Fibroblast of gingiva (primary cell): ENCODE measurements at places on chromosomes 13 and 19.

DNA sequence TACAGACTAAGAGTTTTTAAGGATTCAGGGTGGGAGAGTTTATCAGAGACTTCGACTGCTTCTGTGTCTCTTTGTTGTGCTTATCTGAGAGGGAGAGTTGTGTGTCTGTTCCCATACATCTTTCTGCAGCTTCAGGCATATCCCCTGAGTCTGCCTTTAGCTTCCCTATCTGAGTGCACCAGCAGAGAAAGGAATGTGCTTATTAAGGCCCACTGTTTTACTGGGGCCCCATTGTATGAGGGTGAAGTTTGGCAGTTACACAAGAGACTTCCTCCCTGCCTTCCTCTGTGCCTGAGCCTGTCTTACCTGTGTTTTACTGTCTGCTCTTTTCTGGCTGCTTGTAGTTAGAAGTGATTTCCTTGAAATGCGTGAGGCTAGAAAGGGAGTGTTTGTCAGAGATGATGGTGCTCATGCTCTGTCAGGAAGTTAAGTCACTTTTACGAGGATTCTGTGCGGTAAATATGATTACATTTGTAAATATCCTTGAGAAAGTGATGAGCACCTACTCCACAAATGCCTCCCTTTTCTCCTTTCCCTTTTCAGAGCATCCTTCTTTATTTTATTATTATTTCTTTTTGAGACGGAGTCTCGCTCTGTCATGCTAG, 1228.9 kb upstream of the MIR17HG start:
- no peak for DNase-seq

GRCh38 chr13:110334841-110335490, 27.9 kb downstream of the COL4A2 start:
- no peak for DNase-seq

GRCh38 chr19:18428787-18429674, 8.9 kb downstream of the ISYNA1 start:
- peak; percentile 80 for DNase-seq

DNA sequence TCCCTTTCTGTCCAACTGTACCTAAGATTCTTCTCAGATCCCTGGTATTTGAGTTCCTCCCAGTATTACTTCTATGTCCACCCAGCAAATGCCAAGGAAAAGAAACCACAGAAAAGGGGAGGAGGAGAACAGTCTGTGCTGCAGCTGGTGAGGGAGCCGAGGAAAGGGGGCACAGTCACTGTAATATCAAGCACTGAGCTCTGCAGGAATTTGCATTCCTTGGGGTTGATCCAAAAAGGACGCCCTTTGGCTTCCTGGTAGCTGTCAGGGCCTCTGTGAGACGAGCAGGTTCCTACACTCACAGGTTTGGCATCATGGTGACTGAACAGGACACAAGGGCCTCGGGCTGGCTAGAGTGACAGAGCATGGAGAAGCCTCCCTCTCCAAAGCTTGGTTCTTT, 273.4 kb downstream of the NHLRC3 start:
- no peak for DNase-seq

DNA sequence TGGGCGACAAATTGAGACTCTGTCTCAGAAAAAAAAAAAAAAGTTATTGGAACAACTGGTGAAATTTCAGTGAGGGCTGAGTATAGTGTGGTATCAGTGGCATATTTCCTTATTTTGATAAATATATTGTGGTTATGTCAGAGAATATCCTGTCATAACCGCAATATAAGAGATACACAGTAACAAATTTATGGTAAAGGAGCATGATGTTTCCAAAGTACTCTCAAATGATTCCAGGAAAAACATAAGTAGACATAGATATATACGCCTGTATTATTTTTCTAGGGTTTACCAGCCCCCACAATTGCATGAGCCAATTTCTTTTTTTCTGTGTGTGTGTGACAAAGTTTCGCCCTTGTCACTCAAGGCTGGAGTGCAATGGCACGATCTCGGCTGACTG, 5.7 kb upstream of the C5AR1 start:
- DNase-seq, result no peak
